Activated T-cell treated with anti-CD3 and anti-CD28 coated beads, Interleukin-2, amount 50 U/mL, for 72 hours (primary cell): ENCODE measurements at places on chromosomes 3 and 15. TPM values are rescaled to one million over a fixed set of nuclear protein-coding genes. Genes with fewer than 3 reads are reported as not detected.
A peak's percentile ranks its signal among the peaks of the same experiment; 100 is the strongest.

PSTPIP1 gene
- total RNA-seq = 152 TPM

GASK1A gene
- total RNA-seq = not detected

SCN5A gene
- total RNA-seq = not detected

CPN2 gene
- total RNA-seq = not detected

GRCh38 chr3:128036119-128036518 is 16.1 kb upstream of the SEC61A1 start:
- no peak overlapping the region for H3K27ac ChIP-seq
- peaks cover 11% of the 10 kb centered on the region for H3K27me3 ChIP-seq
- H3K4me1 ChIP-seq = no peaks in the 10 kb centered on the region
- no peak for DNase-seq

DNA sequence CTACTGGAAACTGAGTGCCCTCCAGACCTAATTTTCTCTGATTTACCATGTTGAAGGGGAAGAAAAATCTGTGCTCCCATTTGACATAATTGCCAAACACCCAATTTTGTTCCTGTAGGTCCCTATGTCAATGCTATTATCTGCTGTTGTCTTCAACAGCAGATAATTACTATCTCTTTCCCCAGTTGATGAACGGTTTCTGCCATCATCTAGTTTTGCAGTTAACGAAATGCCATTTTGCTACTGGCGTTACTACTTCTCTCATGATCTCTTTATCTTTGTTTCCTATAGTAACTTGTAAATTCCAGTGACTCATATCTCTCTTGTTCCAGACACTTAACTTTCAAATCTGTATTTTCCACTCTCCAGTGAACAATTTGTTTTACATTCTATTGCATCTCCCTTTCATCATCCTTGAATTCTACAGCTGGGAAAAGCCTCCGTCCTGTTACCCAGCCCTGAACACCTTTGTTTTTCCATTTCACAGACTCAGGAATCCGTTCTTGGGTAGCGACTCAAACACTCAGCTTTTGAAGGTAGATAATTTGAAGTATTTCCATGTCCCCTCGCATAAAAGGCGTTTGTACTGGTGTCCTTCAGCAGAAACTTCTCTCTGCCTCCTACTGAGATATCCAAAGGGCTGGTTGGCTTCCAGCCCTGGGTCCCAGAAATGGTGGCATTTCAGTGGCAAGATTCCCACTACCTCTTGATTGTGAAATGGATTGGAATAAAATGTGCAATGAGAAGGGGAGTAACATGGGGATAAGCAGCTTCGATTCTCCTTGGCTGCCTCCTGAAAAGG is 111.7 kb downstream of the FOXB1 start:
- peaks cover 64% of the 10 kb centered on the region for H3K4me1 ChIP-seq
- H3K27me3 ChIP-seq = peaks cover 13% of the 10 kb centered on the region
- no peaks in the 10 kb centered on the region for H3K36me3 ChIP-seq
- DNase-seq = no peak
- peak overlapping the region; percentile 81 for H3K27ac ChIP-seq

DNA sequence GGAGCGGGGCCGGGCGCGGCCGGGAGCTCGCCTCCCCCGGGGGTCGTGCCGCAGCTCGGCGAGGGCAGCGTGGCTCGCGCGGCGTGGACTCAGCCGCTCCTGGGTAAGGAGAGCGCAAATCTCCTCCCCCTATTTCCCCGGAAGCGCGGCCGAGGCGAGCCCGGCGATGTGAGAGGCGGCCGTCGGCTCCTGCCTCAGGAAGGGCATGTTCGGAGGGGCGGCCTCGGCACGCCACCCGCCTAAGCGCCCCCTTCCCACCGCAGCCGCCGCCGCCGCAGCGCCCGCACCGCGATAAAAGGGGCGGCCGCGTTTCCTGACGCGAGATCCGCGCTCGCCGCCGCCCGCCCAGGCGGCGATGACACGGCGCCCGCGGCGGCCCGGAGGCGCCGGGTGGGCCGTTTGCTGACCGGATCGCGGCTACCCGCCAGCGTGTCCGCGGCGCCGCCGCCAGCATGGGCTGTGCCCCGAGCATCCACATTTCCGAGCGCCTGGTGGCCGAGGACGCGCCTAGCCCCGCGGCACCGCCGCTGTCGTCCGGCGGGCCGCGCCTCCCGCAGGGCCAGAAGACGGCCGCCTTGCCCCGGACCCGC is at the start of gene PDE8A:
PDE8A (plus strand) TSS at position 146 of the 590 bp plus-strand sequence; CDS start at position 453, 307 bp downstream.
- peak within 1 kb of the TSS; percentile 95 for H3K4me3 ChIP-seq
- H3K36me3 ChIP-seq = peaks cover 2% of the 10 kb centered on the region
- H3K27me3 ChIP-seq = peaks cover 11% of the 10 kb centered on the region
- peaks cover 54% of the 10 kb centered on the region for H3K4me1 ChIP-seq
- peak within 1 kb of the TSS; percentile 93 for H3K27ac ChIP-seq
- DNase-seq = peak; percentile 66

DNA sequence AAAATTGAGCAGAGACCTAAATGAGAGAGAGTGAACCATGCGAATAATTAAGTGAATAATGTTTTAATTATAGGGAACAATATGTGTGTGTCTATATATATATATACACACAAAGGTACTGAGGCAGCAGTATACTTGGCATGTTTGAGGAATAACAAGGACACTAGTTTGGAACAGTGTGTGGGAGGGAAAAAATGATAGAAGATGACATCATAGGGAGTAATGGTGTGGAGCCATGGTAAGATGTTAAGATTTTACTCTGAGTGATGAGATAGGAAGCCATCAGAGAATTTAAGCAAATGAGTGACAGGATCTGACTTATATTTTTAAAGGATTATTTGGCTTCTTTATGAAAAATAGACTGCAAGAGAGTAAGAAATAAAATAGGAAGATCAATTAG is 29.1 kb downstream of the DTWD1 start:
- H3K36me3 ChIP-seq = peaks cover 2% of the 10 kb centered on the region
- no peaks in the 10 kb centered on the region for H3K27me3 ChIP-seq
- H3K4me3 ChIP-seq = no peak overlapping the region
- no peaks in the 10 kb centered on the region for H3K4me1 ChIP-seq
- no peak overlapping the region for H3K27ac ChIP-seq
- no peak for DNase-seq

DNA sequence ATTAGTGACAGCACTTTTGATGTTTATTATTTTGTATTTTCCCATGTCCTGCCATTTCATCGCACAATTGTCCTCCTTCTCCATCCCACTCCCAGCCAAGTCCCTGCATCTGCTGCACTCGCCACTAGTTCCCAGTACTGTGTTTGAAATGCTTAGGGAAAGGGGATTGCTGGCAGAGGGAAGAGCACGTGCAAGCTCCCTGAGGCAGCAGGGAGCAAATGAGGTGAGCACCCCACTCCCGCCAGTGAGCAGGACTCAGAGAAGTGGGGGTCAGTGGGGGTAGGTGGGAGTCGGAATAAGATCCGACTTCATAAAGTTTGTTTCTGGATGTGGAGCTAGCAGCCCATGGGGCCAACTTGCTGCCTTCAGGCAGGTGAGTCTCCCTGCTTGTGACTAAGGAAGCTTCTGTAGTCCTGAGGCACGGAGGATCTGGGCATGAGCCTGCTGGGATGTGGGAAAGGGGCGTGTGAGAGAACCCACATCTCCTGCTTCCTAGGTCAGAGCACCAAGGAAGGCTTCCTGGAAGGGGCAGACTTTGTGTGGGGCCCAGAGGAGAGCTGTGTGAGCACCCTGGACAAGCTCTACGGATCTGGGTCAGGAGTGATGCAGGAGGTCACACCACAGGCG is 99.7 kb upstream of the TLE3 start:
- H3K4me1 ChIP-seq = no peaks in the 10 kb centered on the region
- DNase-seq = no peak
- H3K4me3 ChIP-seq = no peak overlapping the region
- no peaks in the 10 kb centered on the region for H3K36me3 ChIP-seq

DNA sequence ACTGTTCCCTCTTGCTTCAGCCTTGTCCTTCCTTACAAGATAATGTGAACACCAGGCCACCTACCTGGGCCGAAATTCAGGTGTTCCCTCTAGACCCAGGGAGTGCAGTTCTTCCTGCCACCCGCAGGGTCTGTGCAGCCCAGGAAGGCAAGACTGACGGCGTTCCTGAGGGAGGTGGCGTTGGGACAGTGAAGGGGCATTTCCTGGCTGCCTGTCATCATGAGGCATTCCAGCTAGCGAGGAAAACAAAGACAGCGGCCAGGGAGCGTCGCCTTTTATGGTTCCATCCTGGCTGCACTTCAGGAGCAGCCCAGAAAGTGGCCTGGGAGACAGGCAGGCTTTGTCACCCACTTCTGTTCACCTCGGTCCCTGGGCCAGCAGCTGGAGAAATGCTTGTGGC is 84.8 kb upstream of the WNT5A start:
- H3K4me1 ChIP-seq = no peaks in the 10 kb centered on the region
- H3K27me3 ChIP-seq = no peaks in the 10 kb centered on the region
- no peak overlapping the region for H3K4me3 ChIP-seq
- no peak for DNase-seq
- H3K27ac ChIP-seq = no peak overlapping the region

DNA sequence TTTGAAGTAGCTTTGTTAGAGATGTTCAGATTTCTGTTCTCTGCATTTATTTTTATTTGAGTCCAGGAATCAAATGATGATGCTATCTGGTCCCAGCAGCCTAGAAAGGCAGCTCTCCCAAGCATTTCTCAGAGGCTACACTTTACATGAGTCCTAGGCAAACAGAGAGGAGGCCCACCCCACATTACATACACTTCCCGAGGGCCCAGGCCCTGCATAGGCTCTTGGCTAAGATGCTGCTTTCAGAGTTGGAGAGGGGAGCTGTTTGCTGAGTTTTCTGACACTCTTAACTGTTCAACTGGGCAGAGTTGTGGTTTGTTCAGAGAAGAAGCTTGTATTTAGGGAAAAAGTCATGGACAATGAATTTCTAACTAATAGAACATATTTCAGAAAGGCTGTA is 117.9 kb upstream of the RGMA start:
- no peak overlapping the region for H3K4me3 ChIP-seq
- no peaks in the 10 kb centered on the region for H3K27me3 ChIP-seq
- H3K4me1 ChIP-seq = no peaks in the 10 kb centered on the region
- no peaks in the 10 kb centered on the region for H3K36me3 ChIP-seq
- no peak for DNase-seq
- H3K27ac ChIP-seq = no peak overlapping the region

- DNase-seq = no peak
- H3K4me3 ChIP-seq = peak overlapping the region; percentile 89
- peak overlapping the region; percentile 97 for H3K27ac ChIP-seq
- peaks cover 74% of the 10 kb centered on the region for H3K4me1 ChIP-seq
- H3K27me3 ChIP-seq = no peaks in the 10 kb centered on the region
- peaks cover 20% of the 10 kb centered on the region for H3K36me3 ChIP-seq
These were observed 298.2 kb upstream of the SATB1 start for GRCh38 chr3:18723206-18723810.

- DNase-seq = no peak
- H3K27me3 ChIP-seq = no peaks in the 10 kb centered on the region
- no peak overlapping the region for H3K4me3 ChIP-seq
- peak overlapping the region; percentile 43 for H3K27ac ChIP-seq
These were observed 6.4 kb upstream of the GHRL start for GRCh38 chr3:10299175-10299574.

DNA sequence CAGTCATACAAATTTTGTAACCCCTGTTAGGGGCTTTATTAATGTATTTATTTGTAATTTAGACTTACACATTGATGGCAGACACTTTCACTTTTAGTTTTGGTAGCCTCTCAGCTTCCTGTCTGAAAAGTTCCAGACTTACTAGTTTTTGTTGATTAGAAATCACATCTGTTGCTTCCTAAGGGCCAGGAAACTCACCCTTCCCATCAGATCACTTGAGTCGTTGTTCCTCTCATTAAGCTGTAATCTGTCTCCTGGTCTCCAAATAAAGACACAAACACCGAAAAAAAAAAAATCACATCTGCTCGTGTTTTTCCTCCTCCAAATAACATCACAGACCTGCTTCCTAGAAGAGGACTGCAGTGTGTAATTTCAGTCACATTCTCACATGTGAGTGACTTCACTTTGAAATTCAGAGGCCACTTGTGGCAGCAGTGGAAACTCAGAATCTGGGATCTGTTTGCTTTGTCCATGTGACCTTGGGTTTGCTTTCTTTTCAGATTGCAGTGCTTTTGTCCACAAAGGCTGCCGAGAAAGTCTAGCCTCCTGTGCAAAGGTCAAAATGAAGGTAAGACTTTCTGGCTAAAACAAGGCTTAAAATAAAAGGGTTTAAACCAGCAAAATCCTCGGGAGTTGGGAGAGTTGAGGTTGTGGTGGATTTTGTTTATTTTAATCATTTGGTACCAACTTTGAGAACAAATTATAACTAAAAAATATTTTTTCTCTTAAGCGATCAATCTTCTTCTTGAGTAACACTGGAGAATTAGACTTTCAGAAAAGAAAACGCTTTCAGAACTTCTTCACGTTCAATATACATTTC is 87.0 kb downstream of the KLHL25 start:
- H3K4me1 ChIP-seq = peaks cover 99% of the 10 kb centered on the region
- peak overlapping the region; percentile 88 for H3K4me3 ChIP-seq
- peak; percentile 40 for DNase-seq
- peak overlapping the region; percentile 98 for H3K27ac ChIP-seq

DNA sequence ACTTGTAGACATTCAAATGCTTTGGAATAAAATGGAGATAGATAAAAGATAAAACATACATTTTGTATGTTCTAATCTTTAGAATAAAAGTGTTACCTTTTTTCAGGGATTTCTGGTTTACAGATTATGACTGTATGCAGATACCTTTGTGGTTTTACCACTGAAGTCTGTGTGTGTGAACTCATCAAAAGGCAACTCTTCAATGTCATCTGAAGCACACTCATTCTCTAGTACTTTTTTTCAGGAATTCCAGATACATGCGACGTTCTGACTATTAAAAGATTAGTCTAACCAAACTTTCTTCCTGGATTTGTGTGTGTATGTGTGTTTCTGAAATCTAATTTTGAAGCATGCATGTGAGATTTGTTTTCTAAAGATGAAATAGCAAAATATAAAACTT is 188.6 kb downstream of the NLGN1 start:
- no peak overlapping the region for H3K4me3 ChIP-seq
- no peak for DNase-seq
- H3K36me3 ChIP-seq = no peaks in the 10 kb centered on the region
- no peak overlapping the region for H3K27ac ChIP-seq

DNA sequence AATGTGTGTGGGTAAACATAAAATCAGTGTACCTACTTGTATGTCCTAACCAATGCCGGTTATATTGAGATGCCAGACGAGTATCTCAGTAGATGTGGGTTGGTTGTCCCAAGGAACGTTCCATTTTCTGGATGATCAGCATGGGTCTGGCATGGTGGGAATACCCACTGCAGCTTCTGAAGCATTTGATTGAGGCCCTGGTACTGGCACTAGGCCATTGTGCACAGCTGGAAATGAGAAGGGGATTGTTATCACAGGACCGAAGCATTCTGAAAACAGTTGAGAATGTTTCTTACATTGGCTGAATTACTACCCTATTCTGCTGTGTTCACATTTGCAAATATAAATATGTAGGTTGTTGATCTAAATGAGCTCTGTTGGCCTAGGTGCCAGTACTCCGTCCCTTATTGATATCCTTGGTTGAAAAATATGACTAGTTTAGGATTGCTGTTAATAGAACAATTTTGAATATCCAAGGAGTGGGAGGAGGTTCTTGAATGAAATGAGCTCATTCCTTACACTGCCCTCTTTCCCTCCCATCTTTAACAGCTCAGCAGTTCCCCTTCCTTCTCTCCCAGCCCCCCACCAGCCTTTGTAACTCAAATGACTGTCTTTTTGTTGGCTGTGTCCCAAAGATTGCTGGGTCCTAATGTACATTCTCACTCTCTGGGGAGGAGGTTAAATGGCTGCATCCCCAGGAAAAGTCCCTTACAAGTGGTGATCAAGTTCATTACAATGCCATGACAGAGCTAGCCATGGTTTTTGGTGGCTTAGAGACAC is 293.3 kb upstream of the TPM1 start:
- no peaks in the 10 kb centered on the region for H3K36me3 ChIP-seq
- no peak overlapping the region for H3K27ac ChIP-seq
- no peak for DNase-seq
- H3K27me3 ChIP-seq = no peaks in the 10 kb centered on the region
- no peak overlapping the region for H3K4me3 ChIP-seq
